NCI-H1436 (cell line): ENCODE measurements at places on chromosomes 1 and 21.

DNA sequence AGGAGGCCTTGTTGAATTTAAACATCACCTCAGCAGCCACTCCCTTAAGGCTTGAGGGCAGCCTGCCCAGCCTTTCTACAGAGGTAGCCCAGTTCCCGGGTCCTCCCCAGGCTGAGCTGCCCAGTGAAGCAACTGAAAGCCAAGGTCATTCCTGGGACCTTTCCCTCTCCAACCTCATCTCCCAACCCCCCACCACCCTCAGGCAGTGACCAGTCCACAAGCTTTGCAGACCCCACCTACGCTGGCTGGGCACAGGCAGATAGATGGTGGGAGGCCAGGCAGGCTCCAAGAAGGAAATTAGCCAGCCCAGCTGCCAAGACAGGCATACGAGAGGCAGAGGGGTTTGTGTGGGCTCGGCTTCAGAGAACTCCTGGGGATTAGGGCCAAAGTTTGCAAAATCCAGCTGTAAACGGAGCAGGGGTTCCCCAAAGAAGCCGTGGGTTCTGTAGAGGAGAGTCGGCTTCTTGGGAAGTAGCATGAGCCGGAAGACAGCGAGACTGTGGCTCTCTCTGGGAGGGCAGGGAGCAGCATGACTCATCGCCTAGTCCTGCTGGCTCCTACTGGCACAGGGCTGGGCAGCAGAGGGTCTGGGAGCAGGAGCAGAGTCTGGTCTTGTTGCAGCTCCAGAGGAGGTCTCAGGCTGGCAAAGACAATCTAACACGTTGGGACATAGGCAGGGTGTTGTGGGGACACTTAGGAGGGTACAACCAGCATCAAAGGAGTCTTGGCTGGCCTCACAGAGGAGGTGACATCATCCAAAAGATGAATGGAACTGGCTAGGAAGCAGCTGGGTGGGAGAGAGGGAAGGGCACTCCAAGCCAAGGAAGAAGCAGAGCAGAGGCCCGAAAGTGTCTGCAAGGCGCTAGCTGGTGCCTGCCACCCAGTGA lies 2.8 kb upstream of the ZC3H12A start:
- DNase-seq: no peak

GRCh38 chr1:32380057-32380456 lies 14.2 kb downstream of the BSDC1 start:
- no peak for DNase-seq

GRCh38 chr1:2879026-2879425 lies 77.5 kb upstream of the TTC34 start:
- DNase-seq: no peak

- no peak for DNase-seq
These were observed 3.6 kb upstream of the BACH1 start for GRCh38 chr21:29295066-29295650.

- no peak for DNase-seq
These were observed 31.4 kb downstream of the OLFM3 start for GRCh38 chr1:101965341-101965740.

DNA sequence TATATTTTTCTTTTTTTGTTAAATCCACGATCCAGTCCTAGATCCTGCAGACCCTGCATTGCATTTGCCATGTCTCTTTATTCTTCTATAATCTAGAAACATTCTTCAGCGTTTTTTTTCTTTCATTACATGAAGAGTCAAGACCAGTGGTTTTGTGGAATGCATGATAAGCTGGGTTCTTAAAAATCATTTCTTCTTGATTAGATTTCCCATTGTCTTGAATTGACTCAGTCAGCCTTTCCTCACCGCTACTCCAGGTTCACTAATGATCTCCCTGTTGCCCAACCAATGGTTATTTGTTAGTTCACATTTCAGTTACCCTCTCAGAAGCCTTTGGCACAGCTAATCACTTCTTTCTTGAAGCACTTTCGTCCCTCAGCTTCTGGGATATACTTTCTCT lies 25.2 kb downstream of the CHD1L start:
- no peak for DNase-seq

- DNase-seq: no peak
These were observed 687.0 kb upstream of the ADGRL4 start for GRCh38 chr1:79693441-79694114.

DNA sequence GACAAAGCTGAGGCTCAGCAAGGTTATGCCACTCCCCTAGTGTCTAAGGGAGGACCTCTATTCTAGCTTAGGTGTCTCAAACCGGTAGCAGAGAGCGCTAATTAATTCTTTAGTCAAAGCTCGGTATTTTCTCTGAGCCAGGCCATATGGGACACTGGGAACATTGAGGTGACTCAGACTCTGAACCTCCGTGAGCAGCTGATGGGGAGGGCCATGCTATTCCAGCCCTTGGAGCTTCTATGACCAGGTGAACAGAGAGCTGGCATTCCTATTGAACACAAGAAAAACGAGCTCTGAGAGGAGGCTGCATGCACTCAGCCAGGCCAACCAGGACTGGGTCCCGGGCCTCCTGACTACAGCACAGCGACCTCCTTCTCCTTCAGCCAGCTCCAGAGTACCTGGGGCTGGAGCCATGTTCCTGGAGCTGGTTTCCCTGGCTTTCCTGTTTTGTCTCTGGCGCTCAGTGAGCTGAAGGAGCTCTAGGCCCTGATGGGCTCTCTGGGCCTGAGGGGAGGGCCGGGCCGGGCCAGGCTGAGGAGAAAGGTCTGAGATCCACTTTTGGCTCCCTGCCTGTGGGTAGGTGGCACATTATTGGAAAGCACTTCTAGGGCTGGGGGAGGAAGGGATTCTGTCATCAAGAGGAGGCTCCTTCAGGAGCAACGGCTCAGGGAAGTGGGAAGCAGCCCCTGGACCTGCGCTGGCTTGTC lies 37.0 kb downstream of the SLC9A1 start:
- no peak for DNase-seq
